ENCODE measurements at places on chromosomes 7 and 10.

- no peak for DNase-seq
Measured at GRCh38 chr7:37493123-37493522, 44.5 kb upstream of the ELMO1 start.

GRCh38 chr10:70568781-70569495, 33.6 kb downstream of the PRF1 start:
- DNase-seq, result no peak

DNA sequence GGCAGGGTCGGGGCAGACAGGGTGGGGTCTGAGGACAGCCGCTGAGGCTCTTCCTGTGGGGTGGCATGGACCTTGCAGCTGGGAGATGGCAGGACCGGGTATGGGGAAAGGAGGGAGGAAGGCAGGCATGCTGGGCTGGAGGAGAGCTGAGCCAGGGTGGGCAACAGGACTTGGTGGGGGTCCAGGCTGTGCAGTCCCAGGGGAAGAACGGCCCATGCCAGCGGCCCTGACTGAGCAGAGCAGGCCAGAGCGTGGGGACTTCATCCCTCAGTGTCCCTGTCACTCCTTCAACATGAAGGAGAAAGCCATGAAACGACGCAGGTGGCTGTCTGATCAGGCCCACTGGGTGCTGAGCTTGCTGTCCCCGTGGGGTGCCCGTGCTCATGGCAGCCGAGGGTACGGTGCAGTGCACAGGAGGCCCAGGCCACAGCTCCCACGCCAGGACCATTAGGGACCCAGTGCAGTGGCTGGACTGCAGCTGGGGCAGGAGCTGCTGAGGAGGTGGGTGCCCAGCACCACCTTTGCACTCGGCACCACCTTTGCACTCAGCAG, 519.6 kb downstream of the PTPRN2 start:
- no peak for DNase-seq

- no peak for DNase-seq
Measured at GRCh38 chr10:1247598-1248261, 191.5 kb downstream of the WDR37 start.

DNA sequence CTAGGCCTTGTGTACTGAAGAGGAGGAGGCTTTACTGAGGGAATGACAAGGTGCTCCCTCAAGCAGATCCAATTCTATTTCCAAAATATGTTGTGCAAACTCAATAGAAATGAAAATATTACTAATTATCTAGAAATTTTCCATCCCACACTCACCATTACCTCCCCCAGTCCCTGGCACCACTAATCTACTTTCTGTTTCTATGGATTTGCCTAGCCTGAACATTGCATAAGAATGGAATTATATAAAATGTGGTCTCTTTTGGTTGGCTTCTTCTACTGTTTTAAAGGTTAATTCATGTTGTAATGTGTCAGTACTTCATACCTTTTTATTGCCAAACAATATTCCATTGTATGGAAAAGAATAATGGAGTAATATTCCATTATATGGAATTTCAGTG, 18.7 kb upstream of the NUB1 start:
- no peak for DNase-seq

GRCh38 chr10:61299156-61299555, 154.0 kb downstream of the TMEM26 start:
- DNase-seq, result no peak

All from neuronal stem cell (in vitro differentiated cells).